ENCODE measurements at places on chromosomes 2 and 18.

GRCh38 chr2:241256168-241256545, 59.3 kb downstream of the HDLBP start:
- DNase-seq: no peak

DNA sequence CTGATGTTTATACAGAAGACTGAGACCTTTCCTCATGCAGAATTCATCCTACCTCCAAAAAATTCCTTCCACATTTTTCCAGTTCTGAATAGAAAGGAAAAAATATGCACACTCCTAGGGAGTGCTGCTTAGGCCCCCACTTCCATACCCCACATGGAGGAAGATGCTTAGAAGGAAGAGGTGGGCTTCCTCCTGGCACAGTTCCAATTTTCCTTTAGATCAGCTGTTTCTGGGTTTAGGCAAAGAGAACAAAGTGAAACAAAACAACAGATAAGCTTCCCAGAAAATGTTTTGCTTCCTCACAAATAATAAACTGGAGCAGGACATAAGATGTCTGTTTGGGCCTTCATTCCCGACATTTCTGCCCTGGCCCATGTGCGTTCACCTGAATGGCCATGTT, 172.6 kb downstream of the PRPF40A start:
- no peak for DNase-seq

DNA sequence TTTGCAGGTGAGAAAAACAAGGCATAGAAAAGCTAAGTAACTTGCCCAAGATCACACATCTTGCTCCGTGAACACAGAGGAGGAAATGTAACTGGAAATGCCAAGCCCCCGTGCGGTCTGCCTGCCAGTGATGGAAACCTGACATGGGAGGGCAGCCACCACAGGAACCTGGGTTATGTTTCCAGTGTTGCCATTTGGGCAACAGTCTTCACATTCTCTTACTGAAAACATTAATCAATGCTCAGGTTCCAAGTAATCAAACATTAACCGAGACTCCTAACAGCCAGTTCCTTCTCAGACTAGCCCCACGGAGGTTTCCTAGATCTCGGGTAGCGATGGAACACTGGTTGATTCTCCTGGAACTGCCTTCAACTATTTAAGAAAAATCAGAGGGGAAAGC, 2.5 kb downstream of the TGFA start:
- no peak for DNase-seq

- no peak for DNase-seq
Observed at GRCh38 chr2:54053830-54054229, 61.6 kb upstream of the ACYP2 start.

GRCh38 chr2:236769981-236770671, 200.5 kb downstream of the ACKR3 start:
- DNase-seq: peak; percentile 95

GRCh38 chr2:27797841-27798240, 26.3 kb downstream of the MRPL33 start:
- no peak for DNase-seq

GRCh38 chr2:226185616-226186211, 613.9 kb downstream of the IRS1 start:
- peak; percentile 92 for DNase-seq

- DNase-seq: no peak
Observed at GRCh38 chr2:231696004-231696367, 12.3 kb upstream of the PTMA start.

DNA sequence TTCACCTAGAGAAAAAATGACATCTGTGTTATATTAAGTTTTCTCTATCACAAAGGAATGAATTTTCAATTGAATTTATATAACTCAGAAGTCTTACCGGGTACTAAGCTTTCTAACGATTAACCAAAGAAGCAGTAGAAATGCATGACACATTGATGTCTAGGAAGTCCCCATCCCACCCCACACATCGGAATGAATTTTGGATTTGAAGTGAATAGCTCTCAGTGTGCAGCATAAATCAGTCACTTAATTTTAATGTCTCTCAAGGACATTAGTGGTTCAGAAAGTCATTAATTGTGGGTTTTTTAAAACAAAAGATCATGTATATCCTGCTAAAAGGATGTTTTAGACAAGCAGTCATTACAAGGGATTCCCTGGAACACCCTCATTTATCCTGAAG, 141.4 kb upstream of the PIEZO2 start:
- DNase-seq: no peak

DNA sequence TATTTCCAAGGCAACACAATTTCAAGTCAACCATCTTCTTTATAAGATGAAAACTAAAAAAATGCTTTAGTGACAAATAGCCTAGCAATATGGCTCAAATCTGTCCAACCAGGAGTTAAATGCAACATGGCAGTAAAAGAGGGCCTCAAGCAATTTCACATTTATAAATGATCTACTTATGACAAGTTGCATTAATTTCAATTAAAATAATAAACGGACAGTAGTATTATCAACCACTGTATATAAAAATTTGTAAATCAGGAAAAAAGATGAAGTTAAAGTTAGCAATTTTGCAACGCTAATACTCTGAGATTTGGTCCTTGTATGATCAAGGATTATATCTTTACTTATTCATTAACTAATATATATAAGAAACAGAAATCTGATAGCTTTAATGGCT, 19.3 kb downstream of the CCDC88A start:
- no peak for DNase-seq

GRCh38 chr2:20378891-20379519, 28.4 kb upstream of the PUM2 start:
- DNase-seq: peak; percentile 73

DNA sequence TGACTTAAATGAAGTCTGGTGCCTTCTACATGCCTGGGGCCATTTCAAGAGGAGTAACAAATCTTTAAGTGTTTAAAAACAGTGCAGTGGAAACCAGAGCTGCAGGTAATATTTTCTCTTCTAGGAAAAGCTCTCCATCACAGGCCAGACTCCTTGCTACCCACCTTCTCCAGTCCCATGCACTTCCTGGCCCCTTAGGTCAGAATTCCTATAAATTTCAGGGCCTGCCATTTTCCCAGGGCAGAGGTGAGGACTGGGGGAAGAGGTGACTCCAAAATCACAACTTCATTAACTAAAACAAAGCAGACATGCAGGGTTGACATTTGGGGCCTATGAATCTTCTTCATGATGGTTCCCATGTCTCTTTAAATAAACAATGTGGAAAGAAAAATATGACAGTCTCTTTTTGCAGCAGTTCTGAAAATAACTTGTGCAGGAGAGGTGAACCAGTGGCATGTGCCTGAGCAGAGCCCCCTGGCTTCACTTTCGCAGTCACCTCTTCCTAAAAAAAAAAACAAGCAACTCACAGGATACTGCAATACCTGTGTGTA, 63.7 kb upstream of the TANC1 start:
- DNase-seq: no peak

- no peak for DNase-seq
Observed at GRCh38 chr18:35118641-35119040, 77.4 kb downstream of the MAPRE2 start.

DNA sequence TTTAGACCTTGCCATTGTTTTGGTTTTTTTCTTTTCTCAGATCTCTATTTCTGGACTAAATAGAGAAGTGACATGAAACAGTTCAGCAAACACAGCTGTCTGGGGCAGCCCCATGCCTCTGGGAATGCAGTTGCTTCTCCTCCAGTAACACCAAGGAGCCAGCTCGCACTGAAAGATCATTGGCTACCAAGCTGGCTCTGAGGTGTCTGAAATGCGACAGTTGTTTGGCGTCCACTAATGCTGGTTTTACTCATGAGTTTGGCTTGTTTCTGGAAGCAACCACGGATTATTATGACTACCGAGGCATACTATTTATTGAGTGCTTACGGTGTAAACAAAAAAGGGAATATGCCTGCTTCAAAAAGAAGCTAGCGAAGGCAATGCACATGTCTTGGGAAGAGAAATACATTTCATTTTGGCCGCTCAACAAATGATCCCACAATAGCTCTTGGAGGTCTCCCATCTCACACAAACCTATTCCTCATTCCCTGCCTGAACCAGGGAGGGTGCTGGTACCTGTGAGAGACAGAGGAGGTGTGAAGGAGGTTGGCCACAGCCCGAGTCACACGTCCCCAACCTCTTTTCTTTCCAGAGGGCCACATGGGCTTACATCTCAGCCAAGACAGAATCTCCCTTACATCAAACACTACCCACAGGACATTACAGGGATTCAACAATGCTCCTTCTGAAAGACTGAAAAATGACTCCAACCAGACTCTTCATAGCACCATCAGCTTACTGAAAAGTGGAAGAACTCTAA, 37.5 kb upstream of the NEB start:
- no peak for DNase-seq

DNA sequence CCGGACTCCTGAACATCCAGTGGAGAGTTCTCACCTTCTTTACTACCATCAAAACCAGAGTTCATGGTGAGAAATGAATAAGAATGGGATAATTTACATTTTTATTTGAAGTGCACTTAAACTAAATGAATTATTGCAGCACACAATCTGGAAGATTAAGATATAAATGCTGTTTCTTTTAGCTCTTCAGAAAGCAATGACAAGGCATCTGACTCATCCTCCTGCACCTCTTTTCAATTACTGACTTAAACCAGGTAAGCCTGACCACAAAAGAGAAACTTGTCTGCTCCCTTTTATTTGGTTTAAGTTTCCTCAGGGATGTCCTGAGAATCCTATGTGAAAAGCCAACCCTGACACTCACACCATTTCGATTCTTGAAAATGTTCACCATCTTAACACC, 720 bp upstream of the DSC2 start:
- peak; percentile 45 for DNase-seq

DNA sequence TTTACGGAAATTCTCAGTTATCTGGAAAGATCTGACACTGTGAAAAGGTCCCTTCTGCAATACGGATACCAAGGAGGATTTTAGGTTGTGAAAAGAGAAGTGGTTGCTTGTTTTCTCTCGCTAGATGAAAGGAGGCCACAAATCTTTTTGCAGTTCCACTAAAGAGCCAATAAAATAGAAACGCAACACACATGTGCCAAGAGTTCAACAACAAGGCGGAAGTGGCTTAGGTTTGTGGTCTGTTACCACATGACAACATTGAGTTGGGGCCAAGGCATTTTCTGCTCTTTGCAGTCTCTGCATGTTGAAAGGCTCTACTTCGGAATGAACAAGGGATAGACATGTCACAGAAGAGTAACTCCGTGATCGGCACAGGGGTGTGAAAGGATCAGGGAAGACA, 115.7 kb upstream of the OSR1 start:
- DNase-seq: peak; percentile 60

DNA sequence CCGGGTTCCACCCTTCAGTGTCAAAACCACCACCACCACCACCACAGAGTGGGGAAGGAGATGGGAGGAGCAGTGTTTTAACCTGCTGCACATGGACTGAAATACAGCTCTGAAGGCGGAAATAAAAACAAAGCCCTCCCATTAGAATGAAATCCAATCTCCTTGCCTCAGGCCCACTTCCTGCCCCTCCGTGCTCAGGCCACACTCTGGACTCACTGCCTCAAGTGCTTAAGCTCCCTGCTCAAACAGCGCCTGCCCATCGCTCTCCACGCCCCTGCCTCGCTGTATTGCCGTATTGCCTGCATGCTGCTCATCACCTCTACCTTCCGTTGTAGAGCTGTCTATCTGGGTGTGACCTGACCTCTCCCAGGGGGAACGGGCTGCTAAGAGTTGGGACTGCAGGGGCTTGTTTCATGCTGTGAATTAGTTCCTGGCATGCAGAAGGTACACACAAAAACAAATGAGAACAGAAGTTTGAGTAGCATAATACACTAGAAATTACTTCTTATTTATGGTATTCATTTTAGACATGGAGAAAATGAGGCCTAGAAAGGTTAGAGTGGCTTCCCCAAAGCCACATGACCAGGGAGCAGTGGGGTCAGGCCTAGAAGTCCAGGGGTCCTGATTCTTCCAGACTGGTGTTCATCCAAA, 31.6 kb upstream of the NEB start:
- no peak for DNase-seq

GRCh38 chr18:57389271-57389670, 36.9 kb downstream of the ST8SIA3 start:
- DNase-seq: no peak

- DNase-seq: no peak
Observed at GRCh38 chr2:197265036-197265435, 45.5 kb downstream of the ANKRD44 start.

GRCh38 chr2:130346041-130346740, 3.5 kb downstream of the IMP4 start:
- no peak for DNase-seq

DNA sequence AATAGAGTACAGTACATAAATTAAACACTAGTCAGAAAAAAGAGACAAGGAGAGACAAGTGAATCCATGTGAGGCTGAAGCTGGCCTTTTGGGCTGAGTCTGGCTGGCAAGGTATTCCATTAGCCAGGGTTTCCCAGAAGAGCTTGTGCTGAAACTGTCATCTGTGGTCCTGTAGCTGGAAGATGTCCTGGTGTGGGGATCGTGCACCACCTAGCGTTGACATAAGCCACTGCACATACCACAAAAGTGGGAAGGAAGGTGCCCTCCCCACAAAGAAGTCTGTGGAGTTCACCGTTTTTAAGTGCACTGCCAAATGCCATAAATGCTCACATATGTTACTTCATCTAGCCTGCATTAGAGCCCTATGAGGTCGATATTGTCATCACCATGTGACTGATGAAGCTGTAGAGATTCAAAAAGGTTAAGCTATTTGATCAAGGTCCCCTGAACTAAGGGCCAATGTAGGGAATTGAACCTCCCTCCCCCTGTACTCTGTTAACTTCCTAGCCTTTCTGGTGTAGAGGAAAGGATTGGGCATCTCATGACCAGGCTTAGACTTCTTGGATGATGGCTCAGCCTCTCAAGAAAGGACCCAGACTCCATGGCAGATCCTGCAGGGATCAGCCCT, 31.9 kb upstream of the GALNT14 start:
- peak; percentile 72 for DNase-seq

- no peak for DNase-seq
Observed at GRCh38 chr2:41026613-41027012, 574.7 kb upstream of the SLC8A1 start.

GRCh38 chr2:62570861-62571698, 65.1 kb upstream of the TMEM17 start:
- no peak for DNase-seq

DNA sequence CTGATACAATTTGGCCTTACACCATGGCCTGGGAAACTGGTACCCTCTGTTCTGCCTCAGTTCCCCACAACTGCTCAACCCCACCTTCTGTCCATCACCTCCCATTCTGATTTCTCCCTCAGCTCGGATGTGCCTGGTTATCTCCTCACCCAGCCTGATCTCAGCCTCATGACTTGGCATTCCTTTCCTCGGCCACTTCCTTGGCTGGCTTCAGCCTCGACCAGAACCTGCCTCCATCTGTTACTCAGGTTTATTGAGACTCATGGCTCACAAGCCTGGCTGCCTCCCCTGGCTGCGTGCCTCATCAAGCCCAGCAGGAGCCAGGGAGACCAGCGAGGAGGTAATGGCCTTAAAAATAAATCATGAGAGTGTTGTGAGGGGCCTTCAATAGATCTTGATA, 356.2 kb upstream of the SPRED2 start:
- DNase-seq: no peak

DNA sequence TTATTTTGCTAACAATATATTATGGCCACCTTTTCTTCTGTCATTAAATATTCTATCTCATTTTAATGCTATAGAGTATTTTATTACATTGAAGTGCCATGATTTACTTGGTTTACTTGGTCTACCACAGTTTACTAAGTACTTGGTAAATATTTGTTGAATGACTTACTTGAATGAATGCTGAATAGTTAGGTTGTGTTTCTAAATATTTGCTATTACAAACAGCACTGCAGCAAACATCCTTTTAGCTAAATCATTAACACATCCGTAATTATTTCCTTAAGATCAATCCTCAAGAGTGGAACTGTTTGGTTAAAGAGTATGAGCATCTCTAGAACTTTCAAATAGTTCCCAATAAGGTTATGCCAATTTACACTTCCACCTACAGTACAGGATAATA, 318.7 kb downstream of the MYCN start:
- DNase-seq: no peak

- DNase-seq: no peak
Observed at GRCh38 chr2:196967116-196967515, 40.6 kb upstream of the PGAP1 start.

Data from PC-3 (cell line).